Muscle of leg (tissue), 16 donors: ENCODE measurements at places on chromosomes 7 and 10.

GRCh38 chr7:156582591-156583123, 57.9 kb upstream of the RNF32 start:
- DNase-seq: no peak

GRCh38 chr7:30472081-30472783, 6.4 kb downstream of the NOD1 start:
- no peak for DNase-seq

DNA sequence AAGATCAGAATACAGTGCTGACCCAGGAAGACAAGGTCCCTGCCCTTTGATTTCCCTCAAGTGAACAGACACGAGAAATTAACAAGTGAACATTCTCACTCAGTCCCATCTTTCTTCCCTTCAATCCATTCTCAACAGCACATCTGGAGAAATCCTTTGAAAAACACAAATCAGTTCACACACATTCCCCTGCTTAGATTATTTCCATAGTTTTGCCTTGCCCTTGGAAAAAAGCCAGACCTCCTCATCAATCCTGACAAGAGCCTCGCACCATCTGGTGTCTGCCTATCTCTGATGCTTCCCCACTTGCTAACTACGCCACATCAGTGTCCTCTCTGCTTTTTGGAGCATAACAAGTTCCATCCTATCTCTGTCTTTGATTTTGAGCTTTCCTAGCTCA, 94.4 kb upstream of the KIAA1217 start:
- peak; percentile 44 for DNase-seq

- DNase-seq: peak; percentile 22
These were observed 18.9 kb upstream of the FGFR2 start for GRCh38 chr10:121617176-121617575.

DNA sequence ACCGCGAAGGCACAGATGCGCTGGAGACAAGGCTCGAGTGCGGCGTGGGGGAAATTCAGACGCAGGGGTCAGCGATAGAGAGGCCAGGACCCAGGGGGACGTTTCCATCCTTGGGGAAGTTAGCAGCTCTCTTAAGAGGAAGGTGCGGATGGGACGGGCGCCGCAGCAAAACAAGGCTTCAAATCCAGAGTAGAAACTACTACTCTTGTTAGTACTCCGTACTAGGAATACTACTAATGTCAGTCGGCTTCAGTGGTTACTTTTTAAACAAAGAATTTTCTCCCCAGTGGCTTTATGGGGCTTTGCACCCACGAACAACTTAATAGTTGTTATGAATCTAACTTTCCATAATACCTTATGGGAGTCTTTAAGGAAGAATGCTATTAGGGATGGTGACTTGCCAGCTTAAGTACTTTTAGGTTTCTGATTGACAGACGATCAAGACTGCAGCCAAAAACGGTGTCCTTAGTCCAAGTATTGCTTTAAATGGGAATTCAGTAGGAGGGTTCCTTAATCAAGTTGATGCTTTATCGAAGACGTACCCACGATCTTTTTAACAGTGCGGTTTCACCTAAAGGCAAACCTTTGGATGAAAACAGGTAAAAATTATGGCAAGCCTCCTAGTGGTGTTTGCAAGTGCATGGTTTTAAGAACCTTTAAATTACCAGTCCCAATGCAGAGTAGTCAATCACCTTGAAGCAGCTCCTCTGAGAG, 812 bp upstream of the IDE start:
- DNase-seq: peak; percentile 9

GRCh38 chr7:2072042-2072441, 160.7 kb downstream of the MAD1L1 start:
- no peak for DNase-seq

DNA sequence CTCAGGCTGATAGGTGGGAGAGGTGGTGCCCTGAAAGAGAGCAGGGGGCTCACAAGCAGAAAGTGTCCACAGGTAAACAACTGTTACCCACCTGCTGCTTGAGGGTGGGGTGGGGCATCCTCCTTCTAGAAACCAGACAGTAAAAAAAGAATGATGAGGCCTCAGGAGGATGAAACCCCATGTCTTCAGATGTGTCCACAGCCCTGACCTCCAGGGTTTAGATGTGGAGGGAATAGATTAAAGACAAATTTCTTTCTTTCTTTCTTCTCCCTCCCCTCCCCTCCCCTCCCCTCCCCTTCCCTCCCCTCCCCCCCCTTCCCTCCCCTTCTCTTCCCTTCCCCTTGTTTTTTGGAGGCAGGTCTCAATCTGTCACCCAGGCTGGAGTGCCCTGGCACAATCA, 333.5 kb upstream of the NUPR2 start:
- no peak for DNase-seq

DNA sequence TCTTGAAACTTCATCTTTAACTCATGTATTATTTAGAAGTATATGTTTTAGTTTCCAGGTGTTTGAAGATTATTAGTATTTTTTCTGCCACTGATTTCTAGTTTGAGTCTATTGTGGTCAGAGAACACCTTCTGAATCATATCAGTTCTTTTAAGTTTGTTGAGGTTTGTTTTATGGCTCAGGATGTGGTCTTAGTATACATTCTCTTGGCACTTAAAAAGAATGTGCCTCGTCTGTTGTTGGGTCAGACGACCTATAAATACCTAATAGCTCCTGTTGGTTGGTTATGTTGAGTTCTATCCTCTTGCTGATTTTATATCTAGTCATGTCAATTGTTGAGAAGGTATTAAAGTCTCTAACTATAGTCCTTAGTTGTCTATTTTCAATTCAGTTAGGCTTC, 15.9 kb downstream of the TDRD1 start:
- DNase-seq: no peak

- no peak for DNase-seq
These were observed 42.0 kb downstream of the GPRIN2 start for GRCh38 chr10:46514431-46514861.

GRCh38 chr10:124342136-124342820, 76.4 kb downstream of the OAT start:
- DNase-seq: no peak

DNA sequence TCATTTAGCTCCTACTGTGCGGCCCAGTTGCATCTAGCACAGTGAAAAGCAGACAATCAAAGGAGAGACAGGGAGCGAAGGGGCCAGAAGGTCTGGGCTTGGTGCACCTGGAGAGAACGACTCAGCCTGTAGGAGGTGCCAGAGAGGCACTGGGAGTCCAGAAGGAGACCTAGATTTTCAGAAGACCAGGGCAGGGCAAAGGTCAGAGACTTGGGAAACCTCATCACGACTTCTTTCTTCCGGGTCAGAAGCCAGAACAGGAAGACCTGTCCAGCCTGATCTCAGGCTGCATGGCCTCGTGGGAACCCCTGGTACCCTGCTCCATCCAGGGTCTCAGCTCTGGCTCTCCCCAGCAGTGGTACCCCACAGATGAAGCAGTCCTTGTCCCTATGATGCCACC, 5.2 kb downstream of the AGAP3 start:
- no peak for DNase-seq

GRCh38 chr10:6493521-6494441, 86.3 kb downstream of the PRKCQ start:
- no peak for DNase-seq

DNA sequence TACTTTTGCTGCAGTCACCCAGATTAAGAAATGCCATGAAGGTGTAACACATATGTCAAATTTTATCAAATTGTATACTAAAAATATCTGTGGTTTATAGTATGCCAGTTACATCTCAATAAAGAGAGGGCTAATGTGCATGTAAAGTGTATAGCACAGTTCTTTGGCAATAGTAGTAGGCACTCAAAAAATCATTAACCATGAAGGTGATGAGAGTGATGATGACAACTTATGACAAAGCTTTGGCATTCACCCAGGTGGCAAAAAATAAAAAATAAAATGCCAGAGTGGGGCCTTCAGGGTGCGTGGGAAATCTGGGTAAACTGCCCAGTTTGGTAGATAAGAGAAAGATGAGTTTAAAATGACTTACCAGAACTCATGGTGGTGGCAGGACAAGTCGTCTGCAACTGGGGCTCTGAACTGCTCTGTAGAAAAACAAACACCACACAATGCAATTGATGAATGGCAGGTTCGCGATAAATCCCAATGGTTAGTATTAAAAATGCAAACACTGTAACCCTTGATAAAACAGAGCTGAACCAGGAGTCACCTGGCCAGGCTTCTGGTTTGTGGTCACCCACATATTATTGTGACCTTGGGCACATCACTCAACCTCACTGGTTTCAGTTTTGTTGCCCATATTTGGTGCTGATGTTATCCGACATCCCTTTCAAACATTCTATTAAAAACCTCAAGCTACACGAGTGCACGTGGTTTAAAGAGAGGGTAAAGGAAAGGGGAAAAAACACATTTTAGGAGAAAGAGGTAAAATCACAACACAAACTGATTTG, 120.2 kb downstream of the SORBS1 start:
- DNase-seq: no peak

DNA sequence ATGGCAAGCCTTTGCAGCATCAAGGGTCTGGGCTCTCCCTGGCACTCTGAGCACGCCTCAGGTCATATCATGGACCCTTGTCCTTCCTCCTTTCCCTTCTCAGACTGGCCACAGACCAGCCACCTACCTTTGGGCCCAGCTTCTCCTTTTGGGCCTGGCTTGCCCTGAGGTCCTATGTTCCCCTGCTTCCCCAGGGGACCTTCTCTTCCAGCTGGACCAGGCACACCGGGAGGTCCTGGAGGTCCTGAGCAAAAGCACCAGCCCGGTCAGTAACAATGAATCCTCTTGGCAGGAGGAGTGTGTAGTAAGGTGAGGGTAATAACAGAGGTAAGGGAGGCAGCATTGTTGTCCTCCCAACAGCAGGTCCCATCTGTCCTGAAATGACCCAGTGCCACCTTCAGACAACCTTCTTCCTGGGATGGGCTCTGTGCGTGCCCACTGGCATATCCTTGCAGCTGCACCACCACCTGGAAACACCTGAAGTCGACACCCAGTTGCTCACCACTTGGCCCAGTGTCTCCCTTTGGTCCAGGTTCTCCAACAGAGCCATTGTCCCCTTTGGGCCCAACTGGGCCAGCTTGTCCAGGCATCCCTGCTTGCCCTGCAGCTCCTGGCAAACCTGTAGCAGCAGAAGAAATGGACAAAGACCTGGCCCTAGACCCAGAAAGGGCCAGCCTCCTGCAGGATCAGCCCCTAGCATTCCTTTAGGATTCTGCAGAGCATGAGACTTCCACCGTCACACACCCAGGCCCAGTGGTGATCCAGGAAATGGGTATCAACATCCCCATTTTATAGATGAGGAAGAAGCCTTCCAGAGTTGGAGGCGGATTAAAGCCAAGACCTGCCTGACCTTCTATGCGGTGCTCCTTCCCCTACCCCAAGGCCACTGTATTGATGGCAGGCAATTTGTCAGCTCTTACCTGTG, 6.4 kb downstream of the SFTPD start:
- no peak for DNase-seq

DNA sequence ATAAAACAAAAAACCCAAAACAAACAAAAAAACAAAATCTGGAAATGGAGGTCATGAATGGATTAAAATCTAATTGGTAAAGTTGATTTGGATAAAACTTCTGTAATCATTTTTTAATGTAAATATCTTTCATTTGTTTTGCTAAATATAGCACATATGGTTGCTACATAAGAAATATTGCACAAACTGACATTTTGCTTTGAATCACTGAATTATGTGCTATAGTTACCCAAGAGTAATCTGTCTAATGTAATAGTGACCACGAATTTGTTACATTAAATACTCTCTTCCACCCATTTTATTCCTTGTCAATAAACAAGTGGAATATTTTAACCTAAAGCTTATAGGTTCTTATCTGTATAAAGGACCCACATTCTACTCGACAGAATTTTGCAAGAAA, 6.2 kb downstream of the CFAP58 start:
- DNase-seq: no peak

DNA sequence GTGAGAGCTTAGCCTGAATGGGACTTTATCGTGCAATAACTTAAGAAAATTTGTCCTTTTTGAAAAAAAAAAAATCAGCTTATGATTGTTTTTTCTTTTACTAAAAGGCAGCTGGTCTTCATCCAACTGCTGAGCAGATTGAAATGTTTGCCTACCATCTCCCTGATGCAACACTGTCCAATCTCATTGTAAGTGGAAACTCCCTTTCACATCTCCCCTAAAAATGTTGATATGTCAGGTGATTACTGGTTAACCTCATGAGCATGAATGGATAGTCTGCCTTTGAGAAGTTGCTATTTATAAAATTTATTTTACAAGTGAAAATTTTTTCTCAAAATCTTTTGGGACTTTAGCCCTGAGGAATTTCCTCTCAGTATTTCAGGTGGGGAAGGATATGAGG, 17.8 kb upstream of the HKDC1 start:
- no peak for DNase-seq

DNA sequence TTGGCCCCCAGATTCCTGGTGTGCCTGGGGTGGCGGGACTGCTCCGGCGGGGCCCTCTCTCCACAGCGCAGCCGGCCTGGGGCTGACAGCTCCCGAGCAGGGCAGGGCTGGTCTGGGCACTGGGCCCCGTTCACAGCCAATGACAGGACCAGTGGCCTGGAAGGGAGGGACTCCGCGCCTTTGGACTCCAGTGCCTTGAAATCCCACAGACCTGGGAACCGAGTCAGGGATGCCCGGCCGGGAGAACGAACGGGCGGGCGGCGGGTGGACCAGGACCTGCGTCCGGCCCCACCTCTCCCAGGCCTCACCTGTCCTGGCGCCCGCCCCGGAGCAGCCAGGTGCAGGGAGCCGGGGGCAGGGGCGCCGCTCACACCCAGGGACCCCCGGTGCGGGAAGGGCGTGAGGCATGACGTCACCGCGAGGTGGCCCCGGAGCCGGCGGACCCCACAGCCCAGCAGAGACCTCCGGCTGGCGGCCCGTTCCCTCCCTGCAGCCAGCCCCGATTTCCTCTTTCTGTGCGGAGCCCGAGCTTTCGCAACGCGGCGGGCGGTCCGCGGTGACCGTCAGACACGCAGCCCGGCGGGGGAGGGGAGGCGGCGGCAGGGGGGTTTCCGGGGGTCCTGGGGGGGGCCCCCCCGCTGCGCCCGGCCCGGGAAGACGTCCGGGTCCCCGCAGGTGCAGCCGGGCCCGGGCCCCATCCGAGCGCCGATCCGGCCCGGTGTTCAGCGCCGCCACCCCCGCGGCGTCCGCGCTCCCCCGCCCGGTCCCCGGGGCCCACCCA, 743 bp downstream of the ADAP1 start:
- peak; percentile 53 for DNase-seq

- DNase-seq: peak; percentile 66
These were observed 135.0 kb downstream of the RALA start for GRCh38 chr7:39758234-39758970.

- DNase-seq: peak; percentile 80
These were observed 43.0 kb downstream of the TMEM130 start for GRCh38 chr7:98826811-98827231.

DNA sequence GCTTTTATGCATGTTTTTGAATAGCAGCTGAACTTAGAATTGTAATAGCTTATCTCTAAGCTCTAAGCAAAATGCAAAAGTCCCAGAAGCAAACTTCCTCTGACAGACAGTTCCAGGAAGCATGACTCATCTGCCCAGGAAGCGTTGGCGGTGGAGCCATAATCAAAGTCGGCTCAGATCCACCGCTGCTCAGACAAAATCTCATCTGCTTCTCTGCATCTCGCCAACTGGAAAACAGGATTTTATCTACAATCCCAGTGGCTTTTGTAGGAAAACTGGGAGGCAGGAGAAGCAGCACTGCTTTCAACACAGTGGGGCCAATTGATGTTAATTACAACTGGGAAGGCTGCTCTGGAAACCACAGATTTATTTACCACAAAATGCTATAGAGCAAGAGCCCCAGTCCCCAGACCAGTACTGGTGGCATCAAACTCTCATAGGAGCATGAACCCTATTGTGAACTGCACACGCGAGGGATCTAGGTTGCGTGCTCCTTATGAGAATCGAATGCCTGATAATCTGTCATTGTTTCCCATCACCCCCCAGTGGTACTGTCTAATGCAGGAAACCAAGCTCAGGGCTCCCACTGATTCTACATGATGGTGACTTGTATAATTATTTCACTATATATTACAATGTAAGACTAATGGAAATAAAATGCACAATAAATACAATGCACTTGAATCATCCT, 99.9 kb downstream of the CUBN start:
- peak; percentile 93 for DNase-seq
